Cardiac fibroblast (primary cell): ENCODE measurements at places on chromosomes 2 and 18.

DNA sequence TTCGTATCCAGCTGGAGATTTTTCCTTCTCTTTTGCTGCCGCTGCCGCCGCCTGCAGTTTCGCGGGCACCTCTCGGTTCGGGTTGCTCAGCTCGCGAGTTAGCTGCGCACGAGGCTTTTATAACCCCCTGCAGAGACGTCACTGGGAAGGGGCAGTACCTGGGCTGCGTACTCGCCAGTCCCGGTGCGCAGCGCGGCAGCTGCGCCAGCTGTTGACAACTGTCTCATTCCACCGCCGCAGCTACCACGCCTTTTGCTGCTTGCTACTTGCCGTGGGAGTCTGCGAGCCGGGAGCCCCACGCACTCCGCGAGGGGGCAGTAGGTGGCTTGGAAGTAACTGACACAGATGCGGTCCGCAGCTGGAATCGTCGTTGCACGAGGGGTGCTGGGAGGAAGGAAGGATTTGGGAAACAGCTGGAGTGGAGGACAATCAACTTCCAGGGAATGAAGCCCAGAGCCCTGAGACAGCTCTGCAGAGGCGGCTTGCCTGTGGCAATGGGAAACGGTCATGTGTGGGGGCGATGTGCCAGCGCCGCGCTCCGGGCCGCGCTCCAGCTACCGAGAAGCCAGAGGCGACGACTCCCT lies at the start of gene TACR1:
TACR1 (minus strand) TSS at position 93 of the 584 bp plus-strand sequence. CDS start 586 bp downstream, outside the sequence.
- DNase-seq = peak; percentile 84

DNA sequence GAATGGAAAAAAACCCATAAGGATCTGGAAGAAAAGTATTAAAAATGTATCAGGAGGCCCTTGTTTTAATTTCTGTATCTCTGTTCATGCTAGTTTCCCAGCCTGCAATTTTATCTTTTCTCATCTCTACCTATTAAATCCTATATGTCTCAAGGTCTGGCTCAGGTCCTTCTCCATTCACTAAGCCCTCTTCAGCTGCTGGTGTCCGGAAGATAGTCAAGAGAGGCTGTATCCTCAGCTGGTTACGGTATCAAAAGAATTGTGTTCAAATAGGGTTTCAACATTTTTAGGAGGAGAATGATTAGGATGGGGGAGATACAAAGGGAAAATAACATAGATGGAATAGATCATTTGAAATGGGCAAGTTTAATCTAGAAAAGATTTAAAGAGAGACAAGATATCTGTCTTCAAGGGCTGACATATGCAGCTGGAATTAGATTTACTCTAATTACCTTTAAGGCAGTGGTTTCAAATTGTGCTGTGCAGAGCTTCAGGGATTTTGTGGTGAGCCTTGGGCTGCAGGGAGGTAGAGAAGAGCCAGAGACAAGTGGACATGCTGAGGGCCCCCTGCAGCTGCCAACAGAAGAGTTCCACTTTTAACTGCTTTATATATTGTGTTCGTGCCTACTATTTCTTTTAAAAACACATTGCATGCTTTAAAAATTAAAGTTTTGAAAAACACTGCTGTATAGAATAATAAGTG lies 24.1 kb downstream of the GREB1L start:
- no peak for DNase-seq

DNA sequence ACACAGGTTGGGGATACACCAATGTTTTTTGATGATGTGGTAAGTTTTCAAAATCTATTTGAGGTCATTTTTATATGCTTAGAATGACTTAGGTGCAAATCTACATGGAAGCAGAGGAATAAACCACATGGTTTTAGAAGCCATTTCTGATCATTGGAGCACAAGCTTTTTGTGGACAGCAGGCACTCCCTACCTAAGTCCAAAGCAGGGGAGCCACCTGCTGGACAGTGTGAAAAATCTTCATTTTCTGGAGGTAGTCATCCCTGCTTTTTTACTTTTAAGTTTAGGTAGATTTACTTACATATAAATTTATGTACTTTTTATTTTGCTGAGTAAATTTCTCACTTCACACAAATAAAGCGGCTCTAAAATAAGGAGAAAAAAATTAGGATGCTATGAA lies 323.2 kb downstream of the PLCL1 start:
- peak; percentile 89 for DNase-seq

GRCh38 chr2:80333886-80334285 lies 29.3 kb upstream of the LRRTM1 start:
- no peak for DNase-seq

GRCh38 chr2:216299588-216299987 lies 72.7 kb downstream of the MARCHF4 start:
- DNase-seq = peak; percentile 7

DNA sequence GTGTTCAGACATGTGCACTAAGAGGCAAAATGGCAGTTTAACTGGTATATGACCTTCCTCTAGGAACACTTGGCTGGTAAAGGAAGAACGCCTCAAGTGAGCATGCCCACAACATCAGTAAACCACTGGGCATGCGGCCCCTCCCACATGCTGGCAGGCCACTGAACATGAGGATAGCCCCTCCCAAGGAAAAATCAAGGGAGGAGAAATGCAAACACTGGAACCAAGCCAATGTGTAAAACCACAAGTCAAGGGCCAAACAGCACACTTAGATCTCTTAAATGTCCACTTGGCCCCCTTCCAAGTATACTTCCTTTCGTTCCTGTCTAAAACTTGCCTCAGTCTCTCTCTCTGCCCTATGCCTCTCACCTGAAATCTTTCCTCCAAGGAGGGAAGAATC lies 980.8 kb downstream of the TSN start:
- DNase-seq = peak; percentile 31

DNA sequence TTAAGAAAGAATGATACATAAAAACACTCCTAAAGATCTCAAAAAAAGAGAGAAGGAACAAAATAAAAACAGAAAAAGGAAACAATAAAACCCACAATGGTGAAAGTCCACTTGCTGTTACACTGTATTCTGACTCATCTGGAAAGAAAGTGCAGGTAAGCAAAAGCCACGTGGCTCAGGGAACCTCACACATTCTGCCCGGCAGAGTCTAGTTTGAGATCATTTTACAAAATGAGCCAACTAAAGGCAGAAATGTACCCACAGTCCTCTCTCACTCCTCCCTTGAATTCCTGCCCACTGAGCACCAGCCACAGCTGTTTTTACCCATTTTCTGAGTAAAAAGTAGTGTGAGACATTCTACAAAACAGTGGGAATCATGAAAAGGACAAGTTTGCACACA lies 10.0 kb downstream of the KCNH7 start:
- no peak for DNase-seq

DNA sequence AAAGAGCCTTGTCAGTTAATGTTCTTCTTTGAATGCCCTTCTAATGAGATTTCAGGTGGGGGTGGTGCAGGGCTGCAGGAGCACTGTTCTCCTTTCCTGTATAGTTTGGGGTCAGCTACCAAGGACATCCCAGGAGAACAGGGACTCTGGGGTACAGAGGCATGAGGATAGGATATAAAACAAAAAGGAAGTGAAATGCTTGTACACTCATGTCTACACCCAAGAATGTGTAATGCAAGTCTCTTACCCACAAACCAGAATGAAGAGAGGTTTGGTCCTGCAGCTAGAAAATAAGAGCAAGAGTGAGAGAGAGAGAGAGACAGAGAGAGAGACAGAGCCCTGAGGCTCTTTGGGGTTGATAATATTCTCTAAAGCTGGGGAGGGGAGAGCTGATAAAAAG lies 151.8 kb upstream of the KCTD1 start:
- DNase-seq = no peak

DNA sequence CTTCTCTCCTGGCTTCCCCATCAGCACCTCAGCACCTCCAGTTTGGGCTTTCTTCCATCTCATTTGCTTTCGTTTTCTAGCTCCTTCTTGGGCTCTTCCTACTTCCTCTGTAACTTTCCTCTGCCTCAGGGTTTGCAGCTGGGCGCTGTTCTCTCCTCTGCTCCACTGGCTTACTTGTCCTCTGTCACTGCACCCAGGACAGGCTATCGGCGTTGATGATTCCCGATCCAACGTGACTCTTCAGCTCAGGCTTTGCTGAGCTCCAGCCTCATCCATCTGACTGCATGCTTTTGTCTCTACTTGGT lies 362.4 kb downstream of the CYRIA start:
- DNase-seq = no peak

- DNase-seq = peak; percentile 67
Observed at GRCh38 chr2:163191372-163191771, 352.8 kb upstream of the KCNH7 start.

- DNase-seq = no peak
Observed at GRCh38 chr2:97673915-97674283, 4.4 kb downstream of the C2orf92 start.

- DNase-seq = no peak
Observed at GRCh38 chr18:60180671-60181070, 191.9 kb downstream of the MC4R start.
